ENCODE measurements at places on chromosomes 7 and 10.

DNA sequence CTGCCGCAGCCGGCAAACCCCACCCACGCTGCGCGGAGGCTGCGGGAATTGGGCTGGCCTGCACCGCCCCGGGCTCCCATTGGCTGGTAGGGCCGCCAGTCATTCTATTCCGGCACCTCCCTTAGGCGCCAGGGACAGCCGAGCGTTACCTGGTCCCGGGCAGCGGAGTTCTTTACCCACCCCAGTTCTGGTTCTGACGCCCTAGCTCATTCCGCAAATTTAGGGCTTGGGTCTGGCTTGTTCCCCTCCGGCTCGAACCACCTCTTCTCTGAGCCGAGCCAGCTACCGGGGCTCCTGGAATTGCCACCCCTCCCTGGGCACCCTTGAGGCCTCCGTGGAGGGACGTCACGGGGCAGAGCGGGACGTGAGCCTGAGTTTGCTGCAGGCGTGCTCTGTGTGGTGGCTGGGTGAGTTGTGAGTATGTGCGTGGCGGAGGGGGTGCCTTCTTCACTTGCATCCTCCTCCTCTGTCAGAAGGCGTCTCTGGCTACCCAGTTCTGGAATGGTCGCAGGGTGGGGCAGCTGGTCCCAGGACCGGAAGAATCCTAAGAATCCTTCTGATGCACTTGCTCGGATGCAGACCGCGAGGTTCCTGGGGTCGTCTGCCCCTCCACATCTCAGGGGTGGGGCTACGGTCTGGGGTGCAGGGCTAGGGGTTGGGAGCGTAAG is at the start of the genes PDZD7 and SFXN3:
PDZD7 (minus strand) TSS at position 2 of the 668 bp plus-strand sequence. CDS start 910 bp downstream, outside the sequence.
SFXN3 (plus strand) TSS at position 107 of the 668 bp plus-strand sequence. CDS start 3,461 bp downstream, outside the sequence.
- DNase-seq: peak; percentile 77

DNA sequence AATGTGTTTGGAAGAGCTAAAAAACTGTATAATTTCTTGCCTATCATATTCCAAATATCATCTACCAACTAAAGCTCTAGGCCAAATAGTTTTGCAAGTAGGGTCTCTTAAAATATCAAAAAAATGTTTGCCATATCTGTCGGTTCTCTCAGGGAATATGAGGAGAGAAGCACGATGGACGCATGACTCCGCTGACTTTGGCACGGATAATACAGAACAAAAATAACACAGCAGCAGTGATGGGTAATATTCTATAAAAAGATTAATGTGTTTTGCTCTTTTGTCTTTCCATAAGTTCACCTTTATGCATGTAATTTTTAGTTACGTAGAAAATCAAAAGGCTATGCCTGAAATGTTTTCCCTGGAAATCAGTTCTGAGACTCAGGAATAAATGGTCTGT is 919 bp upstream of the IDI2 start:
- no peak for DNase-seq

GRCh38 chr10:123882681-123883445 is 8.7 kb downstream of the CPXM2 start:
- no peak for DNase-seq

- DNase-seq: no peak
These were observed 32.7 kb upstream of the NRCAM start for GRCh38 chr7:108488768-108489538.

DNA sequence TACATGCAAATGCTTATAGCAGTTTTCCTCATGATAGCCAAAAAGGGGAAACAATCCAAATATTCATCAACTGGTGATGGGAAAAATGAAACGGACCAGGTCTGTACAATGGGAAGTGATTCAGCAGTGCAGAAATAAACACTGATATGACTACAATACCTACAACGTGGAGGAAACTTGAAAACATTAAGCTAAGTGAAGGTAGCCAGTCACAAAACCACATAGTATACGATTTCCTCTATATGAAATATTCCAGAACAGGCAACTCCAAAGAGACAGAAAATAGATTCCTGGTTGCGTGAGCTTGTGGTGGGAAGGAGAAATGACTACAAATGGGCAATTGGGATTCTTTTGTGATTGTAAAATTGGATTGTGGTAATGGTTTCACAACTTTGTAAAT is 263.1 kb upstream of the PITRM1 start:
- no peak for DNase-seq

GRCh38 chr7:92133133-92133736 is 1.0 kb downstream of the CYP51A1 start:
- no peak for DNase-seq

DNA sequence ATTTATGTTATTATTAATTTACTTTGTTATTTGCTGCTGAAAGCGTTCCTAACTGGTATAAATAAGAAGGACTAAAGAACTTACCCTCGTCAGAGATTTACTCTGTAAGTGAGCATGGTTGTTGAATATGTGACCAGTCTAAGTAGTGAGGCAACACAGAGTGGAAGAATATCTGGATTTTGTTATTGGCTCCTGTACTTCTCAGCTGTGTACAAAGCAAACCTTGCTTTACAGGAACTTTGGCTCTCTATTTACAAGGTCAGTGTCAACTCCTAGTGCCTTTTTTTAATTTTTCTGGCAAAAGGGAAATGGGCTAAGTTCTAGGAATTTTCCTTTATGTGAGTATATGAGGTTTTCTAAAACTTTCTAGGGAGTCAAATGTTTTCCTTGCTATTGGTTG is 35.6 kb downstream of the PDK4 start:
- no peak for DNase-seq

GRCh38 chr7:114922026-114922651 is at the start of gene MDFIC:
Gene MDFIC (plus strand): TSS chr7:114922094. CDS start chr7:114923034, 940 bp downstream.
- DNase-seq: peak; percentile 32

DNA sequence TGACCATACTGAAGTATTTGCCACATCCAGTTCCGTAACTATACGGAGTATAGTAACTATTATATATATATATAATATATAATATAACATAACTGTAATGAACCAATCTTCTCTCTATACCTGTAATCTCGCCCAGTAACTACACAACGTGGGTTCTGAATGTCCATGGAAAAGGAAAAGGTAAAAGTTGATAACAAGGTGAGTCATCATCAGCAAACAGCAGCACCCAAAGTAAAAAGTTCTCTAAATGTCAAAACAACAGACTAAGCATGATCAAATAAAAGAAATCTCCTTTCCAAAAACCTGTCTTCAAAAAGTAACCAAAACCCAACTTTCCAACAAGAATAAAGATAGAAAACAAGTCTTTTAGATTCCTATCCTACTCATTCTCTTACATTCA is 42.8 kb downstream of the ELAPOR2 start:
- DNase-seq: no peak

GRCh38 chr10:123553810-123554430 is 112.2 kb upstream of the GPR26 start:
- DNase-seq: no peak

DNA sequence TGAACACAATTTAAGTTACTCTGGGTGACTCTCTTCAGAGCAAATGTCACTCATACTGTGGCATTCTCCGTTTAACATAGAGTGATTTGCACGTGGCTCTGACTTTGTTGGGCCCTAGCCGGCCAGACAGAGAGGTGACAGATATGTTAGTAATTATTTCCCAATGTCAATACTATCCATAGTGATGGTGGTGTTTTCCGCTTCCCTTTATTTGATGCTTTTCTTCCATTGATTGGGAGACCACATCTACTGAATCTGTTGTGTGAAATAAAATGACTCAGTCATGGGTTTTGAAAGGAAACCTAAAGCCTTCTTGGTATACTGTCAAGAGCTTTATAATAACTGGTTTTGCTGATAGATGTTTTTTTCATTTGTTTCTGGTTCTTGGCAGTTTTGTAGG is 7.4 kb downstream of the AVL9 start:
- DNase-seq: peak; percentile 14

- peak; percentile 62 for DNase-seq
These were observed 6.5 kb downstream of the AGFG2 start for GRCh38 chr7:100545360-100546128.

- no peak for DNase-seq
These were observed at the start of gene HGF for GRCh38 chr7:81769891-81770727. Gene HGF (minus strand): TSS chr7:81770047. CDS start chr7:81769971, 76 bp downstream.

DNA sequence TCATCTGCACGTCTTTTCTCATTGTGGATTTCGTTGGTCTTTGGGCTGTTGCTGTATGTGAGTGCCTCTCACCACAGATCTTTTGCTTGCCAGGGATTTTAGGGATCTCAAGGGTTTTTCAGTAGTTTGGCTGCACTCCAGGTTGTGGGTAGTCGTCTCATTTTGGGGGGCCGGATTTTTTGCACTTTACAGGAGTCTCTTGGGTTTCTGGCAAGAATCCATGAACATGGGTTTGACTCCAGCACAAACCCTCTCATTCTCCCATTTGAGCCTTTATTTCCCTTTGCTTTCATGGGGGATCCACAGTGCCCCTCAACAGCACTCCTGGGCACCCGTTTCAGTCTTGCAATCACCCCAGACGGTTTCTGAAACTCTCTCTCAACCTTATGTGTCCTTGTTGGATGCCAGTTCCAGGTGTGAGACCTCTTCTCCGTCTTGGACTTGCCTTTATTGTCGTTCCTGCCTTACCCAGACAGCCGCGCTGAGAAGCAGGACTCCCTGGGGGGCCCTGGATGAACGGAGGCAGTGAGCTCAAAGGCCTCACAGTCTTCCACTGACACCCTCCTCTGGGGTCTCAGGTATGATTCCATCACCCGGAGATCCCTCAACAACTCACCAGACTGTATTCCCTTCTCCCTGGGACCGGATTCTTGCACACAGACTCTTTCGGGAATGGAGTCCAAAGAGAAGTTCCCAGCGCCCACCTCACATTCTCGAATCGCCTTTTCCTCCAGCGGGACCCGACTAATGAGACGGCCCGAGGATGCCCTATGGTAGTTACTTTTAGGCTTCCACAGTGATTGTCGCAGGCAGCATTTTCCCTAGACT is 18.8 kb upstream of the ZNF273 start:
- no peak for DNase-seq

DNA sequence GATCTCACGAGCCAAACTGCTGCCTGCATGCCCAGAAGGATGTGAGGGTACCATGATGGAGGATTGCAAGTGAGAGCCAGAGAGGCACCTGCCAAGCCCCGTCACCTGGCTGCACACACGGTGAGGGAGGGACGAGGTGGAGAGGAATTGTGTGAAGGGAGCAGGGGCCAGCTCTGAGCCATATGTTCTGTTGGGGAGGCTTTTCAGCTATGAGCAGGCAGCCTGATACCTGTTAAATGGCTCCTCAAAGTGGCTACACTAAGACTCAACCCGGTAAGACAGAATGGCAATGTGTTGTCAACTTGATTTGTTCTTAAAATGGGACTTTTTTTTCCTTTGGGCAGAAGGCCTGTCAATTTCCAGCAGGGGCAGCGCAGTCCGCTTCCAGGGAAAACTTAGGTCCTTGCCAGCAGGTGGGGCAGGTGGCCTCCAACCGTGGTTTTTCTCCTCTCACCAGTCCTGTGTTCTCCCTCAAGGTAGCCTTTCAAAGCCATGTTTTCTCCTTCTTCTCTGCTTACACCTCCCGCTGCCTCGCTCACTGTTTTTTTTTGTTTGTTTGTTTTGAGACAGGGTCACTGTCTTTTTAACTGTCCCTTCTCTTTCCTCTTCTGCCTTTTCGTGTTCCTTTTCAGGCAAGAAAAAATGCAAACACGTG is 57.7 kb upstream of the ZNRF2 start:
- DNase-seq: peak; percentile 45

DNA sequence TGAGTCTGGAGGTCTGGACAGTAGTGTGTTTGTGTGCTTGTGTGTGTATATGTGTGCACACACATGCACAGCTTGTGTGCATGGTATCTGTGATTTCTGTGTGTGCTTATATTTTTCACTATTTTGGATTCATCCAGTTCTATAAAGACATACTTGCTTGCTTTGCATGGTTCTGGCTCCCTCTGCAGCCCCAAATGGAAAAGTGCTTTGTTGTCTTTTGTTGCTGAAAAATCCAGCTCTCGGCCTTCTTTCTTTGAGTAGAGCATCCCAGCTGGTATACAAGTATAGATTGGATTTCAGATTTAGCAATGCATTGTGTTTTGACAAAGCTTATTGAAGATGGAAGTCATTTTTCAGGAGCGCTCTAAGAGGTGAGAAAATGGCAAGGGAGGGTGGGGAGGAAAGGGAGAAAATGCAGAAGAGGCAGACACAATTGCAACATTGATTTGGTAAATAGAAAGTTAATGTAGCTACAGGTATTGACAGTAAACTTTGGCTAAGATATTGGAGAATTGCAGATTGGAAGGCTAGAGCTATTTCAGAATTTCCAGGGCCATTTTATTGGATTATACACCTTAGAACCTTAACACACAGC is 333.9 kb downstream of the AUTS2 start:
- peak; percentile 86 for DNase-seq

GRCh38 chr10:29773675-29774091 is 138.9 kb upstream of the SVIL start:
- no peak for DNase-seq

DNA sequence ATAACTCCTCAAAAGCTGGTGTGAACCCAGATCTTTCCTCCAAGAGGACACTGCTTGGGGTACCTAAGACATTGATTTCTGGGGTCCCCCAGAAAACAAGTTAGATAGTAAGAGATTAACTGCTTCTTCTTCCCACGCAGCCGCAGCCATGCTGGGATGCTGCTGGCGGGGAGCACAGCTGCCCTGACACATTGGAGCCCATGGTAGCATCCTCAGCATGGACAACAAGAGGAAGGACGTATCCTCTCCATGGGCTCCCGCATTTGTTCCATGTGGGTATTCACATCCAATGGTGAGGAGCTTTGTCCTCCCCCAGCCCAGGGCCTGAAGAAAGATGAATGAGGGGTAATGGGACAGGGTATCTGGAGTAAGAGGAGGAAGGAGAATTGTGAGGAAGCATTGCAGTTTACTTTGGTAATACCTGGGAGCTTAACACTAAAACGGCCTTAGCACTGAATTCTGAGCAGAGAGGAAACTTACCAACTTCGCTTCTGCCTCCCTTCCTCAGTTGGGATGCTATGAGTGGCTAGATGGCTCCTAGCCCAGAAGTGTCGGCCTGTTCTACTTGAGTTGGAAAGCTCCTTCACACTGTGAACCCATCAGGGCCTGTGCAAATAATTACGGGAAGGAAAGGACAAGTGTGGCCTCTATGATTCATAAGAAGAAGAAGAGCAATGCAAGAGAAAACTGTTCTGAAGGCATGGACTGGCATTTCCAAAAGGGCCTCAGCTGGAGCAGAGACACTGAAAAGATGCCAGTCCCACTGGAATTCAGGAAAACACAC is 43.9 kb downstream of the C10orf120 start:
- DNase-seq: no peak

GRCh38 chr7:71548746-71549145 is 416.8 kb downstream of the GALNT17 start:
- no peak for DNase-seq

GRCh38 chr10:118220346-118220850 is 121.7 kb downstream of the FAM204A start:
- no peak for DNase-seq

- no peak for DNase-seq
These were observed 80.7 kb downstream of the CDK6 start for GRCh38 chr7:92755680-92756079.

GRCh38 chr10:7891634-7892033 is 73.3 kb downstream of the TAF3 start:
- no peak for DNase-seq

DNA sequence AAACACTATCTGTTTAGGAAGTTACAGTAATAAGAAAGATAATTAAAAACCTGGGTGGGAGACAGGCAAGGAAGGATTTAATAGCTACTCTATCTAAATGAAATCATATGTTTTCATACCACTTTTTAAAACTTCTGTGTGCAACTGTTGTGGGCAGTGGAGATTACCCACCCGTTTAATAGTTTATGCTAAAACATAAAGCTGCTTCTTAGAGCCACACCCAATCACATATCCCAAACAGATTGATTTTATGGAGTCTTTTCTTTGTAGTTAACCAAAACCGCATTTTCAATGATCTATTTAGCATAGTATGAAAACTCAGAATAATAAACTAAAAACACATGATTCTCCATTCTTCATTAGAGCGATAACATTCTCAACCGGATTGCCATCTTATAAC is 304.1 kb downstream of the AGMO start:
- no peak for DNase-seq
